ENCODE measurements at places on chromosomes 4 and X.

DNA sequence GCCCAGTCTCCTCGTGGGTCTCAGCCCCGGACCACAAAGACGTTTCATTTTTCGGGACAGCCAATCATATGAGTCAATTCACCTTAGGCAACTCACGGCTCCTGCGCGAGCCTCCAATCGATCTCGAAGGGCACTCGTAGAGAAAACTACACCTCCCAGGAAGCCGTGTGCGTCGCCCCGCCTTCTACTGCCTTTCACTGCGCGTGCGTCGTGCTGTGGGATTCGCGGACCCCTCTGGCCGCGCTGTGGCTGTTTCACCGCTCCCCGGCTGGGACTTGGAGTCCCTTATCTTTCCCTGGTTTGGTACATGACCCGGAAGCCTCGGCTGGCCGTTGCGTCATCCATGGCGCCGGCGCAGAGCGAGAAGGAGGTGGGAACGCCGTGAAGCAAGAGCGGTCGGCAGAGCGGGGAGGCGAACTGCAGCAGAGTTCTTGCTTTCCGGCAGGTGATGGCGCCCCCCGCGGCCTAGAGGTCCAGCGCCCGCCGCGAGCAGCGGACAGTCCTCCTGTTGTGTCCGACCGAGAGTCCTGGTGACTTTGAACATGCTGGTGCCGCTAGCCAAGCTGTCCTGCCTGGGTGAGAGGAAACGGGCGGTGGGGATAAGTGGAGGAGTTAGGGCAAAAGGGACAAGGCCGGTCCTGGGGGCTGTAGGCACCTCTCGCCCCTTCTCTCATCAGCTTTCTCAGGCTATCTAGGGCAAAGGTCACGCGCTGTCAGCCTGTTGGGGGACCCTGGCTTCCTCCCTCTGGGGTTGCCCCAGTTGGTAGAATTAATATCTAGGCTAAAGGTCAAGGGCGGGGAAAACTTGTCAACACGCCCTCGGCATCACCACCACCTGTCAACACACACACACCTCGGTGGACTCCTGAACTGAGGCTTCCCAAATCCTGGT lies at the start of gene ETFDH:
Gene ETFDH, plus strand, starts transcription at position 382 of the 892 bp plus-strand sequence. Its CDS starts 161 bp downstream, at position 543.
- DNase-seq = peak; percentile 99

DNA sequence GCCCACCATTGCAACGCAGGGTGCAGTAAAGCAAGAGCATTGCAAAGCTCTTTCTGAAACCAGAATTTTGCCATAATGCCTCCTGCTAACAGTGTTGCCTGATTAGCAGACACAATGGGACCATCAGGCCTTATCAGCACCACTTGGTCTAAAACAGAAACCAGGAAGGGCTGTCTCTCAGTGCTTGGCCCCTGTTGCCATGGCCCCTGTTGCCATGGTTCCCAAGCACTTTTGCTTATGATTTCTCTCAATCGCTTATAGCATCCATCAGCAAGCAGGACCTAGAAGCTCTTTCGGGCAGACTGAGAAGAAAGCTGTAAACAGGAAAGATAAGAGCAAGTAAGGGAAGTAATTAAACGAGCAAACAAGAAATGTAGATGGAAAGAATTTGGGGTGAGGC lies 36.8 kb downstream of the RTL5 start:
- peak; percentile 68 for DNase-seq

DNA sequence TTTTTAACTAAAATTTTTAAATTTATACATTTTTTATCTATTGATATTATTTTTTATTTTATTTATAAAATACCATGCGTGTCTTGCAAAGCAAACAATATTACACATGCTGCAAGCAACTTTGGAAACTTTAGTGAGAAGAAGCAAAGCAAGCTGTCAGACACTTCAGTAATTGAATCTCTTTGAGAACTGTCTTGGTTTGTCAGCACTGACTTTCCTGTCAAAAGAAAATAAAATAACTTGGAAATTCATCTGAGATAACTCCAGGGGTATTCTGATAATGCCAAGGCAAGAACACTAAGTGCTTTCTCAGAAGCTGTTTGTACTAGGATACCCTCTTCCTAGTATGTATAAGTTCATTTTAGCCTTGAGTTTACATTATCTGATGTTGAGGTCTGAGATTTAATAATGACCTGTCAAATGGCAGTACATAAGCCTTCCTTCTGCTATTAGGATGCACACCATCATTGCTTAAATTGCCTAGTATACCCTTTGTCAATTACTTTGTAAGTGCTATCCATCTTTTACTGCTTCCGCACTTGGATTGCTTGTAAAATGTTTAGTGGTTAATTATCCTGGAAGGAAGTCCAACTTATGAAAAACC lies 624.2 kb upstream of the AGA start:
- DNase-seq = no peak

- DNase-seq = no peak
These were observed 2.0 kb upstream of the SH3BP2 start for GRCh38 chr4:2790583-2791517.

DNA sequence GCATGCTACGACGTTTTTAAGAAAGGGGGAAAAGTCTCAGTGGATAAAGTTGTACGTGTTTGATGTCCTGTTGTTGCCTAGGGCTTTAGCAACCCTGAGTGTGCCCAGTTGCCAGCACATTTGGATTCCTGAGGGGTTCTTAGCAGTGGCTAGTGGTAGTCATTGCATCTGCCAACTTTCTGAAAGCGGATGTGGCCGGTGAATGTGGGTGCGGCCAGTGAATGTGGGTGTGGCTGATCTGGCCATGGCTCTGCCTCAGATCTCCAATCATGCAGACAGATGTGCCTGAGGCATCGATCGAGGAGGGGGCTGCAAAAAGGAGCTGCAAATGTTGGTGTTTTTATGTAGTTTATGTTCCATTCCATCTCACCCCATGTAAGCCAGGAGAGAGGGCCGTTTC lies 41.5 kb upstream of the FAT1 start:
- DNase-seq = no peak

GRCh38 chrX:2698604-2699003 lies 7.5 kb downstream of the CD99 start:
- no peak for DNase-seq

- DNase-seq = no peak
These were observed 235.3 kb upstream of the SFRP2 start for GRCh38 chr4:154024097-154024694.

GRCh38 chr4:112170451-112170993 lies 25.3 kb downstream of the FAM241A start:
- peak; percentile 9 for DNase-seq

GRCh38 chrX:6909396-6909795 lies 238.1 kb upstream of the STS start:
- no peak for DNase-seq

DNA sequence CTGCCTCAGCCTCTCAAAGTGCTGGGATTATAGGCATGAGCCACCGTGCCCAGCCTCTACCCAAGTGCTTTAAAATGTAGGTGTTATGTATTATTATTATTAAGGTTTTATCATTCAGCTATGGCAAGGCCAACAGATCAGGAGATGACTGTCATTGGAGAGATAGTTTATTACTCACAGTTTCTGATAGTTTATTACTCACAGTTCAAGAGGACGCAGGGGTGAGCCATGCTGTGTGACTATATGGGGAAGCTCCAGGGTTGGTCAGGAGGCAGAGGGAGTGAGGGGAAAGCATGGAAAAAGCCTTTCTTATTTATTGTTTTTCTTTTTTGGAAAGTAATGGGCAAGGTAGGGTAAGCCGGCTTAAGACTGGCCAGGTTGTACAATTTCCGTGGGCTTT lies 25.4 kb upstream of the ARSD start:
- no peak for DNase-seq

- no peak for DNase-seq
These were observed 60.7 kb downstream of the GAB1 start for GRCh38 chr4:143397335-143397734.

DNA sequence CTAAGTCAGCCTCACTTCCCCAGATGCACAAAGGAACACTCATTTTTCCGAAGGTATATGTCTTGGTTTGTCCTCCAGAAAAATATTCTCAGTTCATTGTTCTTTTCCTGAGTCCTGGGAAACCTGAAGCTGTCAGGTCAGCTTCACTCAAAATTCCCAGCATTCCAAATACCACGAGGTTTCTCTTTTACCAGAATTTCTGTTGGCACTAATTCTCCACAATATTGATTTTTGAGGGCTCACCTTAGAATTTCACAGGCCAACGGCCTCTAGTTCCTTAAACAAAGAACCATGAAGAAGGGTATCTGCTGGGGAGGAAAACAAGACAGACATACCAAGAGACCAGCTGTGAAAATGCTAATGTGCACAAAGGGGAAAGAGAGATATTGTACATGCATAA lies 8.0 kb upstream of the MAGEB5 start:
- DNase-seq = no peak

DNA sequence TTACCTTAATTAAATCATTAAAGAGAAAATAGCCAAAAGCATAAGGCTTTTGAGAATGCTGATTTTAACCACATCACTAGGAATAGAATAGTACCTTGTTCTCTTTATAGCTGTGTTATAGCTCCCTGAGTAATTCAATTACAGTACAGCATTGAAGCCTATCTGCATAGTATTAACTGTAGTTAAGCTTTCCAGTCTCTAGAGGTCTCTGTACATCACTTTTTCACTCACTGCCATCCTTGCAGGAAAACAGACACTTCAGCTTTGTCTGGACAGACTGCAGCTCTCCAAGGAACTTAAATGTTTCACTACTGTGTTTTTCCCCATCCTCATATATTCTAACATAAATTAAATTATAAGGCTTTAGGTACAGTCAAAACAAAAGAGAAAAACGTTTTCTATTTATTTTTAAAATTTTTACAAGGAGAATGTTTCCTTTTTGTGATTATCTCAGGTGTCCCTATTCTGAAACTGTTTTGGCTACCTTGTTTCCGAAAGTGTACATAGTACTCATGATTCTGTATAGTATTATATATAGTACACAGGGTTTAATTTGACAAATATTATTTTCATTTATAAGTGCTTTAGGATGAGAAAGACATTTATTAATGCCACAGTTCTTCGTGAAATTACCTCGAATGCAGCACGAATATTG lies 407.9 kb downstream of the PCDH18 start:
- no peak for DNase-seq

GRCh38 chr4:187108845-187109244 lies 385.2 kb upstream of the FAT1 start:
- no peak for DNase-seq

GRCh38 chr4:42277291-42277690 lies 120.0 kb upstream of the SHISA3 start:
- DNase-seq = no peak

DNA sequence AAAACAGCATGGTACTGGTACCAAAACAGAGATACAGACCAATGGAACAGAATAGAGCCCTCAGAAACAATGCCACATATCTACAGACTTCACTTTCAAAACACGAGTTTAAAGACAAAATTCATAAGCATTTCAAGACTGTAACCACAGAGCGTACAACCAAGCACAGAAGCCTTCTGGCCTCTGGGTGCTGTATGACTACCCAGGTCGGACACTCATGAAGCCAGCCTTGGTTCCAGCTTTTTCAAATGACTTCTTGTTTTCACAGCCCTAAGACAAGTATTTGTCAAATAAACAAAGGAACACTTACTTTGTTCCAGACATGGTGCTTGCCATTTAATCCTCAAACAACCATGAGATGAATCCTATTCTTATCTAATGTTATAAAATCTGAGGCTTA lies 536.1 kb upstream of the NR3C2 start:
- no peak for DNase-seq

GRCh38 chr4:40190465-40190864 lies 6.4 kb upstream of the RHOH start:
- no peak for DNase-seq

DNA sequence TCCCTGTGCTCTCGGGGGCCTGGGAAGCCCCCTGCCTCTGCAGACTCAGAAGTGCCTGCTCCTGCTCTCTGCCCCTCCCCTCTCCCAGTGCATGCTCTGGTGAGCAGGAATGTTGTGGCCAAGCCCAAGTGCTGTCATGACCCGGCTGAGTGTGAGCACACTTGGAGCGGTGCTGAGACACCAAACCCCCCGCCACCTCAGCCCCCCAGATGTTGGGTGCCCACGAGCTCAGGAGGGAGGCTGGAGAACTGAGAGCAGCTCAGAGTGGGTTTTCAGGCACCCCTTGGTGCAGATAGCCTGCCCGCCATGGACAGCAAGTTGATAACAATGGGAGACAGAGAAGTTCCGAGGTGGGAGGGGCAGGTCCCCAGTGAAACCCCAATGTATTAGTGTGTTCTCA lies 477.4 kb downstream of the ACTRT1 start:
- no peak for DNase-seq

- DNase-seq = no peak
These were observed 1.1 kb upstream of the OTC start for GRCh38 chrX:38351346-38351745.

DNA sequence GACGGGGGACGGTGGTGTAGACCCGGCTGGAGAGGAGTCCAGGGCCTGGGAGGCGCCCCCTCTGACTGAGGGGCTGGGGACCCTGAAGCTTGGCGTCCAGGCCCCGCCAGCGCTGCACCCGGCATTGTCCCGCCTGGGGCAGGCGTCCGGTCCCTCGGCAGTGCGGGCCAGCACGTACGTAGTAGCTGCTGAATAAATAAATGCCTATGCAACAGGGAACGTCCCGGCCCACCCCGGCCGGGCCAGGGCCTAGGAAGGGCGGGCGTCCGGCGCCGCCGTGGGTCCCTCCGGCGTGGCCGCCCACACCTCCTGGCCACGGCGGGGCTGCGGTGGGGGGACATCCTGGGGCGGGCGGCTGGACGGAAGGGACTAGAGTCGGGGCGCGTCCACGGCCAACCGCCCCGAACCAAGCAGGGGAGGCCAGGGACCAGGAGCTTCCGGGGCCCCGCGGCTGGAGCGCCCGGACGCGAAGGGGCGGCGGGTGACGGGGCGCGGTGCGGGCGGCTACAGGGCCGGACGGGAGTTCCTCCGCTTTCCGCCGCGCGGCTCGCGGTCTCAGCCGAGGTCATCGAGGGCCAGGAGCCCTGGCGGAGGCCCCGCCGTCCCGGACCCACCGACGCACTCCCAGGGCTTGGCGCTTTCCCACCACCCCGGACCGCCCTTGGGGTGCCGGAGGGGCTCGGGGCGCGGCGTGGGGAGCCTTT lies 886 bp upstream of the WWC2 start:
- peak; percentile 8 for DNase-seq

GRCh38 chr4:96056346-96056934 lies 216.5 kb downstream of the PDHA2 start:
- DNase-seq = no peak

- no peak for DNase-seq
These were observed 139.0 kb downstream of the UNC5C start for GRCh38 chr4:95409750-95410149.

GRCh38 chr4:155085843-155086530 lies 122.4 kb upstream of the NPY2R start:
- DNase-seq = no peak

- DNase-seq = no peak
These were observed 48.5 kb downstream of the MAGEC2 start for GRCh38 chrX:142156567-142156966.

DNA sequence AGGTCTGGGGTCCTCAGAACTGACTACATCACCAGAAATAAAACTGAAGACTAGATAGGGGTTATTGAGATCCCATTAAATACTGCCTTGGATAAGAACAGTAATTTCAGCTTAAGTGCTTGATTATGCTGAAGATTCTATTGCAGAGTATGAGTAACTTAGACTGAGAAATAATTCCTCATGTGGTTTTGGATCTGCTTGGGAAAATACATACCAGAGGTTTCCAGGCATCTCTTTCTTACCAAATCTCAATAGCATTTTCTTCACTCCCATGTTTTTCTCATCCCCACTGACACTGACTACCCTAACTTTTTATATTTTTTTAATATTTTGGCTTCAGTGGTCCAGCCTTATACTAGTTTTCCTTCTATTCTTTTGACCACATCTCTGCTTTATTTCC lies 92.0 kb upstream of the TEX13D start:
- no peak for DNase-seq

- DNase-seq = no peak
These were observed 315.7 kb downstream of the FBXW7 start for GRCh38 chr4:152220201-152220666.

GRCh38 chr4:152247271-152247975 lies 288.5 kb downstream of the FBXW7 start:
- DNase-seq = no peak

All from activated naive CD4-positive, alpha-beta T cell treated with Interleukin-2 at 50 U/mL for 16 hours (primary cell).